Activated CD8-positive, alpha-beta T cell treated with anti-CD3 and anti-CD28 coated beads, Interleukin-2, amount 10 ng/mL, durations not matched to agents 7 days and 5 days (primary cell): ENCODE measurements at places on chromosomes 12 and 14. TPM values are rescaled to one million over a fixed set of nuclear protein-coding genes. Genes with fewer than 3 reads are reported as not detected.

- H3K27ac ChIP-seq = no peak overlapping the region
- no peak for DNase-seq
- H3K27me3 ChIP-seq = peaks cover 2% of the 10 kb centered on the region
- H3K36me3 ChIP-seq = no peaks in the 10 kb centered on the region
- H3K4me1 ChIP-seq = no peaks in the 10 kb centered on the region
Measured at GRCh38 chr14:94321421-94322271, 1.5 kb downstream of the SERPINA6 start.

- H3K27me3 ChIP-seq = no peaks in the 10 kb centered on the region
- H3K4me1 ChIP-seq = peaks cover 2% of the 10 kb centered on the region
- H3K36me3 ChIP-seq = peaks cover 66% of the 10 kb centered on the region
- no peak for DNase-seq
Measured at GRCh38 chr12:51059086-51059485, 11.0 kb downstream of the LETMD1 start.

DNA sequence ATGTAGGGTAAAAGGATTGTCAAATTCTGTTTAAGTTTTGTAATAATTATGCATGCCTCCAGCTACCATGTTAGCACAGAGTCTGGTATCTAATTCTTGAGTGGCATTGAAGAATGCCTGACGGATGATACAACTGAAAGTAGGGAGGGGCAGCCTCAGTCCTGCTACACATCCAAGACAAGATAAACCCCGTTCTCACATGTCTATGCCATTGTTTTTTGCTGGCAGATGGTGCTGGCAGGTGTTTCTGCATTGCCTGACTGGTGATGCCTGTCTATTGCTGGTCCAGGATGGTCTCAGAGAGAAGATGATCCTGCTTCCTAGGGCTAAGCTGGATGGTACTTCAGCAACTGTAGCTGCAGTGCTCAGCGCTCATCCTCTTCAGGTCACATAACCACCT, 245.8 kb upstream of the NAV3 start:
- H3K27me3 ChIP-seq = no peaks in the 10 kb centered on the region
- H3K4me1 ChIP-seq = no peaks in the 10 kb centered on the region
- H3K4me3 ChIP-seq = no peak overlapping the region
- H3K27ac ChIP-seq = no peak overlapping the region

GRCh38 chr12:64001439-64001838, 156.9 kb downstream of the SRGAP1 start:
- H3K36me3 ChIP-seq = no peaks in the 10 kb centered on the region
- H3K27me3 ChIP-seq = no peaks in the 10 kb centered on the region
- no peak for DNase-seq

FOXG1 gene
- total RNA-seq = not detected

RNASE2 gene
- not detected for total RNA-seq

DNA sequence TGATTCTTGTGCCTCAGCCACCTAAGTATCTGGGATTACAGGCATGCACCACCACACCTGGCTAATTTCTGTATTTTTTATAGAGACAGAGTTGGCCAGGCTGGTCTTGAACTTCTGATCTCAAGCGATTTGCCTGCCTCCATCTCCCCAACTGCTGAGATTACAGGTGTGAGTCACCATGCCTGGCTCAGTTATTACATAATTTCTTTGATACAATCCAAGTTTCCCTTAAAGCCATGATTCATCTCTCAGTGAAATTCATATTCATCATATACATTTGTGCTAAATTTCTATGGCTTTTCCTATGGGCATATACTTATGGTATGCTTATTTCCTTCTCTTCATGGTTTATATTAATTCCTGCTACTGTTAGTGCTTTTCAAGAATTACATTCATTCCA, 29.1 kb upstream of the PZP start:
- no peak for DNase-seq
- H3K36me3 ChIP-seq = no peaks in the 10 kb centered on the region
- peaks cover 14% of the 10 kb centered on the region for H3K27me3 ChIP-seq
- no peak overlapping the region for H3K27ac ChIP-seq
- peaks cover 11% of the 10 kb centered on the region for H3K4me1 ChIP-seq

DNA sequence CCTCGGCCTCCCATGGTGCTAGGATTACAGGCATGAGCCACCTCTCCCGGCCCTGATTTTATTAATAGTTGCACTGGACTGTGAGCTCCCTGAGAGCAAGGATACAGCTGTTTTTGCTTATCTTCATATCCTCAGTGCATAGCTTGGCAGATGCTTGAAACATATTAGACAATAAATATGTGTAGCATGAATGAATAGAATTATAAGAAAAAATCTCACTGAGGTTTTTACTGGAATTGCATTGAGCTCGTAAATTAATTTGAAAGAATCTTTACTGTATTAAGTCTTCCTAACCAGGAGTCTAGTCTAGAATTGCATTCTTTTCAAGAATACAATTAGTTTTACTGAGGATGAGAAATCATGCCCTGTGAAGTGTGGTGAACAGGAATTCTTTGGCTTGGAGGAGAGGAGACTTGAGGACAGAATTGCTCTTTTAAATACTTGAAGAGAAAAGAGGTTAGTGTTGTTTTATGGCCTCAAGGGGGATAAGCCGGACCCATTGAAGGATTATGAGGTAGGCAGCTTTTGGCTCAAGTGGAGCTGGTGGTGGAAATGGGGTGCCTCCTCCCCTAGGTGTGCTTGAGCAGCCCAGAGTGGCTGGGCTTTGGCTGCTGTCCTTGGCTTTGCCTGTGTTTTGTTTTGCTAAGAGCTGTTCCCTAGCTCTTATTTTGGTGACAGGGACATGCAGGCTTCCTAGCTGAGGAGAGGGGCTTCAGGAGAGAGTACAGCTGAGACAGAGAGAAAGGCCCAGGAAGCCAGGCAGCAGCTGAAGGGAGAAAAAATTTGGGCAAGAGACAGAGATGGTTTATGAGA, 34.0 kb downstream of the PLEKHD1 start:
- no peaks in the 10 kb centered on the region for H3K36me3 ChIP-seq
- H3K4me1 ChIP-seq = no peaks in the 10 kb centered on the region
- H3K4me3 ChIP-seq = no peak overlapping the region

ESR2 gene
- 0.16 TPM for total RNA-seq

GRCh38 chr12:131090274-131091210, 136.8 kb downstream of the ADGRD1 start:
- DNase-seq = no peak
- H3K4me3 ChIP-seq = no peak overlapping the region
- peaks cover 24% of the 10 kb centered on the region for H3K4me1 ChIP-seq
- no peaks in the 10 kb centered on the region for H3K27me3 ChIP-seq
- H3K27ac ChIP-seq = no peak overlapping the region

KRT6A gene
- total RNA-seq = not detected

- no peaks in the 10 kb centered on the region for H3K27me3 ChIP-seq
- H3K27ac ChIP-seq = no peak overlapping the region
- H3K36me3 ChIP-seq = peaks cover 49% of the 10 kb centered on the region
- no peak overlapping the region for H3K4me3 ChIP-seq
- peaks cover 8% of the 10 kb centered on the region for H3K4me1 ChIP-seq
Measured at GRCh38 chr14:76186308-76187027, 34.7 kb downstream of the GPATCH2L start.

- peak overlapping the region; percentile 99 for H3K4me3 ChIP-seq
- no peaks in the 10 kb centered on the region for H3K27me3 ChIP-seq
- H3K27ac ChIP-seq = peak overlapping the region; percentile 99
- H3K4me1 ChIP-seq = peaks cover 89% of the 10 kb centered on the region
Measured at GRCh38 chr14:92650581-92651105, 97.8 kb downstream of the LGMN start.

DNA sequence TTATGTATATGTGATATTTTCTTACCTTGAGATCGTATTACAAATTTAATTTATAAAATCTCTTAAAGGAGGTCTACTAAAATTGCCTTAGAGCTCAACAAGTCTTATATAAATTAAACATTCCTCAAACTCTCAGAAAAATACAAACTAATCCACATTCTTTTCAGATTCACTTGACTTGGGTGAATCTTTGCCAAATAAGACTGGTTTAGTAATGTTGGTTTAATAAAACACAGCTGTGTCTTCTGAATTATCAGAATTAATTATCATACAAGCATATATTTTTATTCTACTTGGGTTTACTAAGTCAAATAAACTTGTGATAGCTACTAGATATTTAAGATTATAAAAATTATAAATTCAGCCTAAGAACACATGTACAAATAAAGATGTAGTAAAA, 13.3 kb downstream of the GLIPR1L2 start:
- H3K36me3 ChIP-seq = no peaks in the 10 kb centered on the region
- no peak overlapping the region for H3K4me3 ChIP-seq
- H3K27ac ChIP-seq = no peak overlapping the region
- DNase-seq = no peak

- no peak overlapping the region for H3K4me3 ChIP-seq
- H3K4me1 ChIP-seq = no peaks in the 10 kb centered on the region
- H3K36me3 ChIP-seq = no peaks in the 10 kb centered on the region
- DNase-seq = no peak
Measured at GRCh38 chr12:114638790-114639435, 45.1 kb downstream of the TBX3 start.

GRCh38 chr12:13187399-13187798, 9.1 kb upstream of the EMP1 start:
- H3K4me3 ChIP-seq = no peak overlapping the region
- H3K36me3 ChIP-seq = no peaks in the 10 kb centered on the region
- H3K4me1 ChIP-seq = peaks cover 15% of the 10 kb centered on the region

TEX52 gene
- total RNA-seq = 0.29 TPM

DNA sequence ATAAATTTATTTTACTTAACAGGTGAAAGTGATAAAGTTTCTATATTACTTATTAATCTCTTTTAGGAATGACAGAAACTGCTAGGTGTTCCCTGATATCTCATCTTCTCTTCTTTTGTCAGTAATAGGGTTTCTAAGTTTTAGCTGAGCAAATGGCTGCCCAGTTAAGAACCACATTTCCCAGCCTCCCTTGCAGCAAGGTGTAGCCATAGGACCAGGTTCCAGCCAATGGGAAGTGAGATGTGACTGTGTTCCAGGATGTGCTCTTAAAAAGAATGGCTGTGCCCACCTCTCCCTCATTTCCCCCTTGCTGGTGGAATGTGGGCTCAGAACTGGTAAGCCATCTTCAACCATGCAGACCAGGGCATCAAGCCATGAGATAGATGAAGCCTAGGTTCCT, 165.6 kb downstream of the HELB start:
- H3K4me3 ChIP-seq = no peak overlapping the region
- DNase-seq = no peak

RIC8B gene
- 15.4 TPM for total RNA-seq

DNA sequence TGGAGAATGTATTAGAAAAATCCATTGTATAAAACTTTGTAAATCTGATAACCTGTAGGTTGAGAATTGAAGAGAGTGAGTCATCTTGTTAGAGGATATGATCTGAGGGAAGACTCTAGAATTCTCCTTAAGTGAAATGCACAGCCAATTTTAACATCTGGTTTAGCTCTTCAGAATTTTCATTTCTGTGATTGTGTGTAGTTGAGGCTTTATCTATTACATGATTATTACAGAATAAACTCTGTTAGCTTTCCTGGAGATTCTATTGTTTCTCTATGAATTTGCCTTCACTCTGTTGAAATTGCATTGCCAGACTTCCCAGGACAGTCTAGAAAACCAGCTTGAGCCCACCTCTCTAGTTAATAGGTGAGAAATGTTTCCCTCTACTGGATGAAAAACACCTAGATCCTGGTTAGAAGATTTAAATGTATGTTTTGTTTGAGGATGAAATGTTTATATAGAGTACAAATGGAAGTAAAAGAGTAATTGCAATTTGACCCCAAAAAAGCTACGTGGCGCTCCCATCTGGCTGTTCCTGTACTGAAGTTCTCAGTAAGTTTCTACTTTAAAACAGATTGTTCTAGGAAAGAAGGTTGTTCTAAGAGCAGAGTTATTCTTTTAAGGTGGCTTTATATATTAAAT, 2.9 kb downstream of the NUDT4 start:
- DNase-seq = no peak
- peaks cover 28% of the 10 kb centered on the region for H3K36me3 ChIP-seq
- H3K27ac ChIP-seq = peak overlapping the region; percentile 62
- H3K27me3 ChIP-seq = no peaks in the 10 kb centered on the region
- H3K4me1 ChIP-seq = peaks cover 47% of the 10 kb centered on the region

- no peak for DNase-seq
- peaks cover 19% of the 10 kb centered on the region for H3K36me3 ChIP-seq
- H3K27me3 ChIP-seq = no peaks in the 10 kb centered on the region
- H3K27ac ChIP-seq = no peak overlapping the region
Measured at GRCh38 chr12:7001921-7002591, 16.2 kb downstream of the LPCAT3 start.

DNA sequence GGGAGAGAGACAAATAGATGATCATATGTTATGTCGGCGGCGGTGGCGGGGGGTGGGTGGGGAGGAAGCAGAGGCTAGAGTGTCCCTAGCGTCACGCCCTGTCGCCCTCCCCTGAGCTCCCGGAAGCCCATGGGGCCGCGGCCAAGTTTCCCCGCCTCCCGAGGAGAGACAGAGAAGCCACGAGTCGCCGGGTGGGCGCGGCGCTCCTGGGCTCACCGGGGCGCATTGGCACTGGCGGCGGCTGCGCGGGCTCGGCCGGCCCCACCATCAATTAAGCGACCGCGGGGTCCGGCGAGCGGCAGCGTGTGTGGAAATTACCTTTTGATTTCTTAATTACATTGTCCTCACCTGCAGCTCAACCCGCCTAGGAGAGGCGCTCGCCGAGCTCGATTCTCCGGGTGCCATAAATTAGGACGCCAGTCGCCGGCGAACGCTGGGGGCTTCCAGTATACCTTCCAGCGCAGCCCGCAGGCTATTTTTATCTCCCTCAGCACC, 119.9 kb upstream of the LHX5 start:
- H3K27ac ChIP-seq = no peak overlapping the region
- H3K4me3 ChIP-seq = peak overlapping the region; percentile 27
- H3K27me3 ChIP-seq = peaks cover 25% of the 10 kb centered on the region
- no peaks in the 10 kb centered on the region for H3K36me3 ChIP-seq
- DNase-seq = peak; percentile 61
- H3K4me1 ChIP-seq = no peaks in the 10 kb centered on the region

GRCh38 chr12:104641862-104642261, 185.1 kb downstream of the CHST11 start:
- H3K4me3 ChIP-seq = no peak overlapping the region

DNA sequence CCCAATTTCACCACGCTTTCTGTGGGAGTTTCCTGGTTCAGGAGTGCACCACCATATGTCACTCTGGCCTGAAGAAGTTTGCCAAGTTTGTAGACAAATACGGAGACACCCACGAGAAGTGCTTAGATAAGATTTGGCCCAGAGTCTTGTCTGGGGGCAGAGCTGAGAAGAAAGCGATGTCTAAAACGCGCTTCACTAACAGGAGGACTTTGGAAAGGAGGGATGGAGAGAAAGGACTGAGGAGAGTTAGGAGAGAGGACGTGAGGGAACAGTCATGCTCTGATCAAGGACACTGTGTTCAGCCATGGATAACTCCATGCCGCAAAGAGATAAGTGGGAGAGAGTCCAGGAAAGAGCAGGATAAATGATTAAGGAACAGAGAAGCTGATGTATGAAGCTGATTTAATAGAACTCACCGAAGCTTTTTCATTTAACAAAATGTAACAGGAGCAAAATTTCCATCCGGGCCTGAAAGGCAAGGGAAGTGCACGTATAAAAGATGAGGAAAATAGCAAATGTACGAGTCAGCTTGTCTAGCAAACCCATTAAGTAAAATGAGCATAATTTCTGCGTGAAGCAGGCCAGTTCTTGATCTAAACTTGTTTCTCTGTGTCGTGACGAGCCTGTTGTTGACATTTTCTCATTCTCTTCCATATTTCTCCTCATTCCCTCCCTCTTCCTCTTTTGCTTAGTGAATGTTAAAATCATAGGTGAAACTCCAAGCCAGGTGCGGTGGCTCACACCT, 23.4 kb upstream of the MAP3K9 start:
- no peaks in the 10 kb centered on the region for H3K4me1 ChIP-seq
- no peak overlapping the region for H3K4me3 ChIP-seq
- H3K27me3 ChIP-seq = peaks cover 2% of the 10 kb centered on the region
- H3K36me3 ChIP-seq = peaks cover 2% of the 10 kb centered on the region
- H3K27ac ChIP-seq = no peak overlapping the region
- DNase-seq = no peak
